GF-D8 (cell line): ENCODE measurements at places on chromosomes 2 and 18.

DNA sequence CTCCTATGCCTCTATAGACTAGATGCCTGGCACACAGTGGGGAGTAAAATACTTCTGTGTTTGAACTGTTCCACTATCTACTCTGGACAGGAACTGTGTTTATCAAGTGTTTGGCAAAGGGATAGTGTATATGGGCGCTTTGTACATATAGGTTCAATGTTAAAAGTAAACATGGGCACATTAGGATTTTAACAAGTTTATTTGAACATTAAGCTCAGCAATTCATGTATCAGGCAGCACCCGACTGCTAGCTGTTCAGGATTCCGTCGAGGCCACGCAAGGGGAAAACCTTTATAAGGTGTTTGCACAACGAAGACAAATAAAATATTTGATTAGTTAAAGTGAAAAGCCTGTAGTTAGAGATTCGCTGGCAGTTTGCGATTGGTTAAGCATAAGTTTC, 43.4 kb upstream of the ROCK2 start:
- no peak for DNase-seq

GRCh38 chr2:144683966-144684365, 164.0 kb upstream of the ZEB2 start:
- DNase-seq = peak; percentile 12

- DNase-seq = no peak
Measured at GRCh38 chr2:205731583-205731981, 49.3 kb downstream of the NRP2 start.

GRCh38 chr2:121019071-121019470, 265.9 kb downstream of the TFCP2L1 start:
- DNase-seq = no peak

- DNase-seq = no peak
Measured at GRCh38 chr2:158489366-158490112, 32.8 kb downstream of the PKP4 start.

- DNase-seq = no peak
Measured at GRCh38 chr2:171086352-171087290, 74.1 kb downstream of the TLK1 start.

DNA sequence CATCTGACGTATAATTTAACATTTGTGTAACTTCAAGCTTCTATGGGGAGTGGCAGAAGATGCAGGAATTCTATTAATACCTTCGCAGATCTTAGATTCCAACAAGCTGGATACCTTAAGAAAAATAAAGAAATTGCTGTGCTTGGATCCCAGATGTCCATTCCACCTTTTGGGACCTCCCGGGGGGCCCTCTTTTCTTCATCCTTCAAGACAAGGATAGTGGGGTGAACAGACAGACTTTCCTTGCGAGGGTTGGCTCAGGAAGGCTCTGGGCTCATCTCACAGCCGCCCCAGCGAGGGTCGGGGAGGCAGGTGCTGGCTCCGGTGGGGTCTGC, 509 bp upstream of the RNF144A start:
- no peak for DNase-seq

DNA sequence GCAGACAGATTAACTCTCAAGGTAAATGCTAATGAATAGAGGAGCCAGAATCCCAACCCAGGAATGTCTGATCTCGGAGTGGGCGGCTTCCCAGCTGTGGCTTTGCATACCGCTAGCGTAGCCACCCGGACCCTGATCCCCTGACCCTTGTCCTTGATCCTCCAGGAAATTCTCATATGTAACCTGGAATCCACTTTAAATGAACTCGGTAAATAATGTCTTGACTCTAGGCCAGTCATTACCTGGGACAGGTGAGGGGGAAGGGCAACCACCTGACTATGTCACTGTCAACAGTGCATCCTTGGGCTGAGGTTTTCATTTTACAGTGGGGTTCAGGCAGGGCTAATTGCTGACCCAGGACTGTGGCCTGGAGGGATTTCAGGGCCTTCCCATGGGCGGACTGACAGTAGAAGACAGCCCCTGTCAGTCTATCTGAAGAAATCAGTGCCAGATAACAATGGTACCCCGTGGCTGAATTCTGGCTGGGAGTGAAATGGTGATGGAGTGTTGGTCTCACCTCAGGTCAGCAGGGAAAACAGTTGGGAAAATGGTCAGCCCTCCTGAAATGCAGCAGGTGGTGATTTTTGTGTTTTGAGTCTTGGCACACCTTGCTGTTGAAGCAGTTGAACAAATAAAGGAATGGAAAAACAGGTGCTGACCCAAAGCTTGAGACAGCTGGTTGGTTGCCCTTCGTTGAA, 9.6 kb downstream of the ACKR3 start:
- DNase-seq = no peak

DNA sequence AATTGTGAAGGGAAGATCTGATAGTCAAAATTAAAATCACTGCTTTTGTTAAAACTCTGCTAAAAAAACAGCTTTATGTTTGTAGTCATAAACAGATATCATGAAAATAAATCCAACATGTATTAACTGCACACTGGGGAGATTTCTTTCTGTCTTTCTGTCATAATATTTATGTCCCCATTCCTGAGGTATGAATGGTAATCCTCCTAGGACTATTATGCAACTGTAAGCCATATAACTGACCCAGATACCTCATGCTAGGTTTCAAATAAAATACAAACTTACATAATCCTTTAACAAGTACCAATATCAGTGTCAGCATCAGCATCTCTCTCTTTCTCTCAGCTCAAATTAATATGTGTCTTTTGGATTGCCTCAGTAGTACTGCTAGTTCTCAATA, 18.2 kb downstream of the IFIH1 start:
- DNase-seq = no peak

- no peak for DNase-seq
Measured at GRCh38 chr2:166293984-166294383, 81.8 kb downstream of the SCN9A start.

- DNase-seq = no peak
Measured at GRCh38 chr2:197873293-197873701, 68.9 kb downstream of the PLCL1 start.

- no peak for DNase-seq
Measured at GRCh38 chr2:86443631-86444350, 2.6 kb downstream of the KDM3A start.

- no peak for DNase-seq
Measured at GRCh38 chr2:98907966-98908905, 27.8 kb downstream of the CRACDL start.

DNA sequence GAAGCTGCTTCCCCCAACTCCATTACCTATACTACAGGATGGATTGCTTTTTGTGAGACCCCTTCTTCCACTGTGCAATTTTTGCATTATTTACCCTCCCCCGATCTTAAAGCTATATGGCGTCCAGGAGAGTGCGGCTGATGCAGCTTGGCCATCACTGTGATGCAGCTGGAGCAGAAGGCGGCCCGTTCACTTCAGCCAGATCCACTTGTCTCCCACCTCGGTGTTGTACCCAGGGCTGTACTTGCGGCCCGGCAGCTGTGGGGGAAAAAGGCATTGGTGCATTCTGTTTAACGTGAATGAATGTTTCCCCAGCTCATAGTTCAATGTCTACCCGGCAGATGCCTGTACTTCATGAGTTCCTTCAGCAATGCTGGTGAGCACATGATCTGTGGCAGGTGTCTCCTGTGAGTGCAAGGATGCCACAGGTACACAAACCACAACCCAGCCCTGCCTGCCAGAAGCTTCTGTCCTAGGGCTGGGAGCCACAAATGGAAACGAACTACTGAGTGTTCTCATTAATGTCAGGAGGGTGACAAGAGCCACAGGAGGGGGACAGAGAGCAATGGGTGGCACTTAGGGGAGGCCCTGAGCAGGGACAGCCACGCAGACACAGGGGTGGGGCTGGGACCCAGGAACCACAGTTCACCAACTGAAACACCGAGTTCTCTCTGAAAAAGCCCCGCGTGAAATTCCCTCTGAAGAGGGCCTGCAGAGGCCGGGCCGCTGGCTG, 64.0 kb downstream of the NDUFA10 start:
- DNase-seq = no peak

- DNase-seq = no peak
Measured at GRCh38 chr2:40851661-40852060, 399.8 kb upstream of the SLC8A1 start.

GRCh38 chr2:147829106-147829505, 15.7 kb upstream of the ACVR2A start:
- no peak for DNase-seq

- DNase-seq = no peak
Measured at GRCh38 chr18:346600-346999, 78.8 kb upstream of the THOC1 start.

- DNase-seq = no peak
Measured at GRCh38 chr18:56748698-56749268, 97.6 kb downstream of the WDR7 start.

DNA sequence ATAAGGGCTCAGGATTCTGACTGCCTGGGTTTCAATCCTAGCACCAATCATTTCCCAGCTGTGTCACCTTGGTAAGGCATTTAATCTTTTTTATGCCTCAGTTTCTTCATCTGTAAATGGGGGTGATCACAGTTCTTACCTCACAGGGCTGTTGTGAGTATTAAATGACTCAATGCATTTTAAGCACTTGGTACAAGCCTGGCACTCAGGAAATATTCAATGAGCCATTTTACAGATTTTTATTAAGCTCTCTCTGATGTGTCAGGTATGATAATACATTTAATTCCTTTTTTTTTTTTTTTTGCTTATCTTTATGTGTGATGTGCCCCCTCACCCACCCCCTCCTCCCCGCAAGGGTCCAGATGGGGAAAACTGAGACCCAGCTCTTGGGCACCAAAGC, 12.0 kb downstream of the SPEG start:
- no peak for DNase-seq

DNA sequence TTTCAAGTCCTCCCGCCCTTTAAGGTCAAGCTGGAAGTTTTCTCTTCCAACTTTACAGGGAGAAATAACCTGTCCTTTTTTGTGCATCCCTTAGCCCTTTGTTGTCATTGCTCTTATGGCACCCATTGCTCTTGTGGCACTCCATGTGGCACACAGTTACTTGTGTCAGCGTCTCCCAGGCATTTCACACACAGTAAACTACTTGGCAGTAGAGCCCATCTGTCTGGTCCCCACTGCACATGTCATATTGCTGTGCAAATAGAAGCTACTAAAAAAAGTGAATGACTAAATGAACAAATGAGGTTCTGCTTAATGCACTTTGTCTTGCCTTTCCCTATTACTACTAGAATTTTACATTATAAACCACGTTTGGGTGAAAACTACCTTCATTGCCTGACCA, 149.3 kb downstream of the EML6 start:
- no peak for DNase-seq

DNA sequence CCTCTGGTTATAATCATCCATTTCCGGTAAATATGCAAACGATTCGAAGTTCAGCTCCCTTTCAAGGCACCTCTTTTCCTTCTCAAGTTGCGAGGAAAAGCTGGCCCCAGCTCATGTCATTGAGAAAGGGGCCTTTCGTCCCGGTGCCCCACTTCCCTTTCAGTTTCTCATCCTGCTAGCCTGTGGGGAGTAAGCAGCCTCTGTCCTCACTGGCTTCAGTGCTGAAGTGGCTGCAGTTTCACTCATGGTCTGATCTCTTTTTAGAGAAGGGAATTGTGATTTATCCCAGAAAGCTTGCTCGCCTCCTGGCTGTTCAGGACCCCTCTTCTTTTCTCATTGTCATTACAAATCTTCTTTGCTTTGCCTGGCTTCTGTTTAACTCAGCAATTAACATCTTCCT, 207.5 kb downstream of the NR4A2 start:
- no peak for DNase-seq

DNA sequence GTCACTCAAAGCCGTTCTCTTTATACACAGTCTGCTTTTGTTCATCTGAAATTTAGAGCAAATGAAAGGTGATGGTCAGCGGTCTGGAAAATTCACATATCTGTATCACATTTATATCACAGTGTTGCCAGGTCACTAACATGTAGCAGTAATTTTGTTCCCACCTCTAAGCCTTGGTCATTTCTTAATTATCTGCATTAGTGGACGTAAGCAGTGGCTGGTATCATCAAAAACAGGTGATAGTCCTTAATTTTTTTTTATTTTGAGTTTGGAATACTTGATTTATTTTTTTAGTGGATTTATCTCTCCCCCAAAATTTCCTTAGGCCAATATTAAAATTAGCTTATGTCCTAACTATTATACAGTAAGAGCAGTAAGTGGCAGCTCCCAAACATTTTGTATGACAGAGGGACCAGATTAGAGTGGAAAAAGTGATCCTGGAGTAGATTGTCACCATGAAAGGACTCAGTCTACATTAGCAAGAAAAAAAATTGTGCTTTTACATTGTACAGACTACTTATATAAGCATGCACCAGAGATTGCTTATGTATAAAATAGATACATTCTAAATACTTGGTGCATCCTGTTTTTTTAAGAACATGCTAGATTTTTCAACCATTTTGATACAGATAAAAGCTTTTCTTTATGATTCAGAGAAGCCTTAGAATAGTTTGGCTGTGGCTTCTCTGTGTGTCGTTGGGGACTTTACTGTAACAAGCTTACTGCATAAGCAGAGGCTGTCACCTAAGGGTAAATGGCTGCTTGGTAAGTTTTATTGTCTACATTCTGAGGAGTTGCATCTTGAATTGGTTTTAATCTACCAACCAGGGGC, 65.0 kb downstream of the MAPRE2 start:
- DNase-seq = no peak

DNA sequence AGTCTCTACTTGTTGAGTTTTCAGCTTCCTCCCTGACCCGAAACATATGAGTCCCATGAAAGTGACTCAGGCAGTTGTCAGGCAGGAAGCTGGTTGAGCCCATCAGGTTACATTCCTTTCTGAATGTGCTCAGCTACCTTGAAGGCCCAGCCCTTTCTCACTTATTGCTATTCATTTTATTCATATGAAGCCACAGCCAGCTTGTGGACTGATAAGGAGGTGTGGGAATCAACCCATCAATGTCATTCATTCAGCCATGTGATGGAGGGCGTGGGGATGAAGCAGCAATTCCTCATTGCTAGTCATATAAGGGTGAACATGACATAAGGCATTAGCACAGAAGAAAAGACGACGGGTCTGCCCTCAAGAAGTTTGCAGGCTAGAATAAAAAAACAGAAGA, 5.3 kb upstream of the VPS4B start:
- DNase-seq = no peak

- no peak for DNase-seq
Measured at GRCh38 chr2:72843301-72843700, 17.5 kb upstream of the EXOC6B start.

- no peak for DNase-seq
Measured at GRCh38 chr2:68764041-68764805, 29.6 kb downstream of the ARHGAP25 start.

- DNase-seq = no peak
Measured at GRCh38 chr2:143431316-143431715, 302.1 kb downstream of the ARHGAP15 start.

DNA sequence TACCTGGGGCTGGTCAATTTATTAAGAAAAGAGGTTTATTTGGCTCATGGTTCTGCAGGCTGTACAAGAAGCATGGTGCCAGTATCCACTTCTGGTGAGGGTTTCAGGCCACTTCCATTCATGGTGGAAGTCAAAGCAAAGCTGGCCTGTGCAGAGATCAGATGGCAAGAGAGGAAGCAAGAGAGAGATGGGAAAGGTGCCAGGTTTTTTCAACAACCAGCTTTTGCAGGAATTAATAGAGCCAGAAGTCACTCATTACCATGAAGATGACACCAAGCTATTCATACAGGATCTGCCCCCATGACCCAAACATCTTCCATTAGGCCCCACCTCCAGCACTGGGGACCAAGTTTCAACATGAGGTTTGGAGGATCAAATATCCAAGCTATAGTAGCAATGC, 56.8 kb upstream of the ST3GAL5 start:
- no peak for DNase-seq

- no peak for DNase-seq
Measured at GRCh38 chr2:118992740-118993391, 50.9 kb downstream of the MARCO start.
